ENCODE measurements at places on chromosomes 16 and 17.

GRCh38 chr17:27956601-27957445, 63.7 kb upstream of the LYRM9 start:
- DNase-seq: no peak

GRCh38 chr16:68202091-68202519, 33.8 kb downstream of the ESRP2 start:
- DNase-seq: peak; percentile 39

DNA sequence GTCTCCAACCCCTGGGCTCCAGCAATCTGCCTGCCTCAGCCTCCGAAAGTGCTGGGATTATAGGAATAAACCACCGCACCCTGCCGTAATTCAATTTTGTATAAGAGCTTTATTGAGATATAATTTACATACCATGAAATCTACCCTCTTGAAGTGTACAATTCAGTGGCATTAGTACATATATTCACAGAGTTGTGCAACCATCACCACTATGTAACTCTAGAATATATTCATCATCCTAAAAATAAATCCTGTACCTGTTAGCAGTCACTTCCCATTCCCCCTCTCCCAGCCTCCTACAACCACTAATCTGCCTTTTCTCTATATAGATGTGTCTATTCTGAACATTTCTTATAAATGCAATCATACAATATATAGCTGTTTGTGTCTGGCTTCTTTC, 26.1 kb downstream of the TOM1L2 start:
- DNase-seq: no peak

GRCh38 chr16:30131869-30132475, 9.0 kb upstream of the MAPK3 start:
- peak; percentile 17 for DNase-seq

DNA sequence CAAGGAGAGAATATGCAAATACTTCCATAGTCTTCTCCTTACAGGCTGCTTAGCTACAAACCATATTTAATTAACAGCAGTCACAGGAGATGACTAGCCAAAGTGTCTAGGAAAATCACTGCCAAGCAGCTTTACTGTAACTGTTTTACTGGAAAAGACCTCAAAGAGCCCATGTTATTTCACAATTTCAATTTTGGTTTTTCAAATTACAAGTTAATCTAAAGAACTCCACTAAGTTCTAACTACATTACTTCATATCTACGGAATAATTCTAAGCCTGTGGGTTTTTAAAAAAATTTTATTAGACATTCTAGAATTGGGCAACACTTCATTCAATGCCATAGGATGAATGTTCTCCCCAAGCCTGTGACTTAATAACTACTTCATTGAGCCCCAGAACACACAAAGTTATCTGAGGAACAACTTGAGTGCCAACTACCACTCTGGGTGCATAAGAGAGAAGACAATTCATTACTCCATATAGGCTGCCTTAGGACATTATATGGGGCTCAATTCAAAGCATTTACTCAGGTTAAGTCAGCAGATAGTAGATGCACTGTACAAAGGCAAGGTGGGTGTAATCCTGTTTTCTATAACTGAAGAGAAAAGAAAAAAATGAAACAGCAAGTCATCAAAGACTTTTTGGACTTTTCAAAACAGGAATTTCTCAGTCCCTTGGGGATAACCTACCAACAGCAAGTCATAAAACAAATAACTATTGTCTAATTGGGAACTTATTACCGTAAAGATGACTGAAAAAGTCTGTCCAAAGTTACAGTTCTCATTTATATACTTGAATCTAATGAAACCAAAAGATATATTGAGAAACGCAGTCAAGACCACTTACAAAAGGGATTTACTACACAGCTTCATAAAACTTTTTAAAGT, 33.0 kb downstream of the STAT3 start:
- peak; percentile 92 for DNase-seq

DNA sequence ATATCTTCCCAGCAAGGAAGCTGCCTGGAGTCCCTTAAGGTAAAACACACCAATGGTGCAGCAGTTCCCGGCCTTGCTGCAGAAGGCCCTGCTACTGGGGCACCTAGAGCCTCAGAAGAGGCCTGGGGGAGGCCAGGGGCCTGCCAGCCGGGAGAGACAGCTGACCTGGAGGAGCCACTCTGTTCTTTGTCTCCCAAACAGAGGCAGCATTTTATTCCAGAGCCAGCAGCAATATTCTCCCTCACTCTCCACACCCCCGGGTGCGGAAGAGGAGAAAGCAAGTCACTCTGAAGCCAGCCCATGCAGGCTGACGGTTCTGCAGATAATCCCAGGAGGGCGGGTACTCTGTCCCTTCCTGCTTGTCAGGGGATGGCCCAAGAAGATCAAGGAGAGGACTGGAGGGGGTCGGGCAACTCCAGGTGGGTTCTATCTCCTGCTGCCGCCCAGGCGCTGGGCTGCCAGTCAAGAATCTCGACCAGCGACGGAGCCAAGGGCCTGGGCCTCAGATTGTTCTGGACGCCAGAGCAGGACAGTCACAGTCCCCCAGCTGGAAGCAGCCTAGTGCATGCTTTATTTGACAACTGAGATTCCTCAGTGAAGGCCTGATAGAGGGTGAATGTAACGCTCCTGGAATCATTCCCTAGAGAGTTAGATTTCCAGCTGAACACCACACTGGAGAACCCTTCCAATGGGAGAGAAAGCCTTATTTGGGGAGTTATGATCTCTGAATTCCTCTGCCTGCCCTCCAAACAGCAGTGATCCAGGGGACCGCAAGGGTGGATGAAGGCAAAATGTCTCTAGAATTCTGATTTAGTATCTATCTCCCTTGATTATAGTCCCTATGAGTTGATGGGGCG, 1.1 kb upstream of the KIFC3 start:
- peak; percentile 36 for DNase-seq

DNA sequence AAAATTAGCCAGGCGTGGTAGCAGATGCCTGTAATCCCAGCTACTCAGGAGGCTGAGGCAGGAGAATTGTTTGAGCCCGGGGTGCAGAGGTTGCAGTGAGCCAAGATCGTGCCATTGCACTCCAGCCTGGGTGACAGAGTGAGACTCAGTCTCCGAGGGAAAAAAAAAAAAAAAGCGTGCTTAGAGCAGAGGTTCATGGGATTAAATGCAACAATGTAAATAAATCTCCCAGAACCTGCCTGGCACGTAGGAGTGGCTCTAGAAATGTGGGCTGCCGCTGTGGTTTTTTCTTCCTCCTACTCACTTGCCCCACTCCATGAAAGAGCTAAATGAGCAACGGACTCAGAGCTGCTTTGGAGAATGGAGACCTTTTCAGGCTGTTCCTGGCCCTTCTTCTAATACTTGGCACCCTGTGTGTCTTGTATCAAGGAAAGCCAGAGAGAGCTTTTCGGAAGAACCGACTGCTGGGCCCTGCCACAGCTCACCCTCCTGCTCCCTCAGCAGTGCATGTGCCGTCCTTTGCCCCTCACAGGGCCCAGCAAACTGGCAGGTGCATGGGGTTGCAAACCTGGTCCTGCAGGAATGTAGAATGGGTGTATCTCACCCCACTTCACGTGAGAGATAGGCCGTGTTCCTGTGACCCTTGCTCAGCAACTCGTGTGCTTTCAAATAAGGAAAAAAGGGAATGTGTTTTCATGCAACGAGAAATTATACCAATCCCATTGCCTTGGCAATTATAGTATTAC, 52.0 kb downstream of the LDHD start:
- DNase-seq: no peak

GRCh38 chr16:67163999-67164558, 466 bp upstream of the HSF4 start:
- peak; percentile 64 for DNase-seq

DNA sequence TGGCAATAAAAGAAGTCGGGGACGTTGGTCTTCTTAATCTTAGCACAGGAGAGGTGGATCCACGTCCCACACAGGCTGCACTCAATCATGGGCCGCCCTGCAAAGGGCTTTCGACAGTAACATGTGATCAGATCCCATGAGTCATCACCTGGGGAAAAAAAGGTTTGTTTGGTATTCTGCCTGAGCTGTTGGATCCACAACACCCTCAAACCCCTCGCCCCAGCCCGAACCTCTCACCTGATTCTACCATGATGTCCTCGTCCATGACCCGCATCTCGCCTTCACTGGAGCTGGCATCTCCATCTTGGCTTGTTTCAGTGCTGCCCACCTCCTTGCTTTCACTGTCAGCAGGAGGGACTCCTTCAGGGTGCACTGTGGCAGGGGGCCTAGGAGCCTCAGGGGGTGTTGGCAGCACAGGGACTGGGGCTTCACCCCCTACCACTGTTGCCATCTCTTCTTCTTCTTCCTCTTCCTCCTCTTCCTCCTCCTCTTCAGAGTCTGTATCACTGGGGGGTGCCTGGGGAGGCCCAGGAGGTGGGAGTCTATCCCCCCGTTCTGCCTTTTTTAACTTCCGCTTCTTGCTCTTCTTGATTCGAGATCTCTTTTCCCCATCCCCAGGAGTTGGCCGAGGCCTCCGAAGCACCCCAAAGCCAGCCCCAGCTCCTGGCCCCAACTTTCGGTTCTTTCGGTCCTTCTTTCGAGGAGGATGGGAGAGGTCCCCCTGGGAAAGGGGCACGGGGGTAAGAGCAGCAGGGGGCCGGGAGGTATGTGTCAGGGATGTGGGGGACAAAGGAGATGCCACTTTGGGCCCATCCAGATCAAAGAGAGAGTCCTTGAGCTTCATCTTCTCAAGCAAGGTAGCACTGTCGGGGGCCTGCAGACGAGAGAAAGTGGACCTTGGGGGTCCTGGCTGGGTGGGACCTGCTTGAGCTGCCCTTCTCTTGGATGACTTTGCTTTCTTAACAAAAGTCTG, 1.7 kb upstream of the DVL2 start:
- DNase-seq: no peak

GRCh38 chr17:29050176-29050575, 7.2 kb downstream of the PIPOX start:
- DNase-seq: no peak

GRCh38 chr17:19344311-19345066, 18.0 kb downstream of the B9D1 start:
- no peak for DNase-seq

- no peak for DNase-seq
These were observed 19.2 kb downstream of the LIMD2 start for GRCh38 chr17:63680700-63681099.
